ENCODE measurements at places on chromosomes 13 and 19.
A peak's percentile ranks its signal among the peaks of the same experiment; 100 is the strongest.

DNA sequence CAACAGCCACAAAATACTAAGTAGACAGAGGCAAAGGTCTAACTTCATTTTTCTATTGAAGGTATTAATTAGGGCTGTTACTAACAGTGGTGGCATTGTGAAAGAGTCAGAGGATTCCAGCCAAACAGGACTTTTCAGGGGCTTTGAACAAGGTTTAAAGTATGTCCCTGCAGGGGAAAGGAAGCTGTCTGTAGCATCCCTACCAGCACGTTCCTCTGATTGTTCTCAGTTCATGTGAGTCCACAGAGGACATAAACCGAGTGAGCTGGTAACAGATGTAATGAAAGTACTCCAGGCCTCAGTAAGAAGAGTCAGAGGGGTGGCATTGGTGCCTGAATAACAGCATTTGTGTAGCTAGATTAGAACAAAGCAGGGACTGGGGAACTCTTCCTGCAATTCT is 15.3 kb upstream of the SPATA13 start:
- no peak for DNase-seq

DNA sequence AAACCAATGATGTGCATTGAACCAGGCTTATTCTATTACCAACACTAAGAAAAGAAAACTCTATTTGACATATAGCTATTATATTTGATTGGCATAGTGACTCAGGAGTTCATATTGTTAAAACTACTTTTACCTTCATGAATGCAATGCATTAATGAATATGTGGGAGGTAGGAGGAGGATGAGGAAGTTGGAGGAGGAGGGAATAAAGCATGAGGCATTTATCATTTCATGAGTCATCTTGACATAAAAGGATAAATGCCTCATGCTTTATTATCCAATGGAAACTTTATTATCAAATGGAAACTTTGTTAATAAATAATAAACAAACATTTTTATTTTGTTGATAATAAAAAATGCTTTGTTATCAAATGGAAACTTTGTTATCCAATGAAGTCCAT is 116.5 kb downstream of the SPRY2 start:
- peak; percentile 42 for DNase-seq

- DNase-seq = no peak
These were observed 1.2 kb downstream of the LYPD3 start for GRCh38 chr19:43464134-43464775.

GRCh38 chr13:27605099-27605498 is 15.2 kb downstream of the LNX2 start:
- no peak for DNase-seq

GRCh38 chr13:54965881-54966280 is 1937.3 kb downstream of the OLFM4 start:
- DNase-seq = no peak

DNA sequence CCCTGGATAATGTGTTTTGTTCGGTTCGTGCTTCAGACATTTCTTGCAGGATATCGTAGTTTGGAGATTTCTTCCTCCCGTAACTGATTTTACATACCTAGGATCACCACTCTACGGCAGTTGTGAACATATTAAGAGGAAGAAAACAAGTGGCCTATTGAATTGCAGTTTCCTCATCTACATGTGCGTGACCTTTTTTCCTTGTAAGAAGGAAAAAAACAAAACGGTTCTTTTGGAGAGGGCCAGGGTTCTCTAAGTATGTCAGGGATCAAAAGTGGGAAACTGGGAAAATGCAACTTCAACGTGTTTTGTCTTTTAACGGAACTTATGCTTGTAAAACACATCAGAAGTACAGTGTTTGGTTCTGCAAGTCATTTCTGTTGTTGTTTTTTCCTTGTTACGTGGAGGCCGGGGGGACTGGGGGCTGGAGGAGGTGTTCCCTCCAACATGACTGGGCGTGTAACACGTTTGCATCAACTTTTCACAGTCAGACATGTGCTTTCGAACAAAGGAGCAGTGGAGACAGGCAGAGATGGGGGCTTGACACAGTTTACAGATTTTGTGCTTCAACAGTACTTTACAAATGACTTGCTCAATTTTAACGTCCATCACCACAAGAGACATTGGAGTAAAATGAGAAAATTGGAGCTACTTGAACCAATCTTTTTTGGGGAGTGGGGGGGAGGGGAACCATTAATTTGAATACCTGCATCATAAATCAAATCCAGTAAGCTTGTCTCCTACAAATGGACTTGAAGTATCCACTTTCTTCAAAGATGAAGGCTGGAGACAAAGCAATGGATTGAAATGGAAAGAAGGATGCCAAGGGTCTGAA is 3.8 kb downstream of the ZC3H4 start:
- DNase-seq = peak; percentile 61

GRCh38 chr13:20006206-20006605 is 47.7 kb downstream of the ZMYM2 start:
- DNase-seq = no peak

DNA sequence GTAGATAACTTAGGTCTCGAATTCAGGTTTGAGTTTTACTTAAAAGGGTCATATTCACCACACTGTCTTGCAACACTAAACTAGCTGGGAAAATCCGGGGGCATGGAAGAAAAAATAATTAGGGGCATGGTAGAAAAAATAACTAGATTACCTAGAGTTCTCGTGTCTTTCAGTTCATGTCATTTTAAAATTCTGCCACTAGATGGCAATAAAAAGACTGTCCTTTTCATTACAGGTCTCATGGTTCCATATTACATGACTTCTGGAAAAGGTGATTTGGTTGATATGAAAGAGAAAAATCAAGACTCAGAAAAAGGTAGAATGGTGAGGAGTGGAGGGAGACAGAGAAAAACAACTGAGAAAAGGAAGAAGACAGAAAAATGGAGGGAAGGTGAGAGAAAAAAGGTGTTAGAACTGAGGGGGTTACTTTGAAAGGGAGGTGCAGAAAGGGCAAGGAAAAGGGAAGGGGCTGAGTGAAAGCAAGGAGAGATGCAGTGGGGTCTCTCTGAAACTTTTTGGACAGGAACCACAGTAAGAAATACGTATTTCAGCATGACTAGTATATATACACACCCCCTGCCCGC is 299.0 kb downstream of the KLF12 start:
- peak; percentile 53 for DNase-seq

DNA sequence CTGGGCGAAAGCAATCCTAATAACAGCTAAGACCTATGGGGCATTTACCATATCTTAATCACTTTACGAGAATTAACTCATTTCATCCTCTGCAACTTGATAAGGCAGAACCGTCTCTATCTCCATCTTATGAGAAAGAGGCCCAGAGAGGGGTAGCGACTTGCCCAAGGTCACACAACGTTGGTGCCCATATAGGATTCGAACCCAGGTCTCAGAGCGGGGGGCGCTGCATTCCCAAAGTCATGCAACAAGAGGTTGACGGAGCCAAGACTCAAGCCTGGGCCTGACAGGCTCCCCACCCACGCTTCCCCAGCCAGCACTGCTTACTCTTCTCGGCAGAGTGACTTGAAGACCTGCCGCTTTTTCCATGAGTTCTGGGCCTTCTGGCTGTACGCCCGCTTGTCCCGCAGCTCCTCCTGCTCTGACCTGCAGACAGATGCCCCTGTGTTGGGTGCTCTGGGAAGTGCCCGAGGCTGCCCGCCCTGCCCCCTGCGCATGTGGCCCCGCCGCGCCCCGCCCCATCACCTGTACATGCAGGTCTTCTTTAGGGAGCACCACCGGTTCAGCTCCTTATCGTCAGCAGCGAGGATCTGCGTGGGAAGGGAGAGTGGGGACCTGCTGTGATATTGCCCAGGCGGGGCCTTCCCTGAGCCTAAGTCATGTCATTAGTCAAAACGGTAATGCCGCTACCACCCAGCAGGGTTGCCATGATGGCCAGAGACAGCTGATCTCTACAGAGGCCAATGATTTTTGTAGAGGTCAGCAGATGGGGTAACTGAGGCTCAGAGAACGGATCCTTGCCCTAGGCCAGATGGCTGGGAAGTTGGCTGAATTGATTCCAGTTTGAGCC is 10.8 kb downstream of the KRI1 start:
- DNase-seq = no peak

- DNase-seq = no peak
These were observed 301.6 kb downstream of the TEX29 start for GRCh38 chr13:111622051-111622531.

- peak; percentile 78 for DNase-seq
These were observed 66.3 kb downstream of the LMO7 start for GRCh38 chr13:75702476-75702875.

DNA sequence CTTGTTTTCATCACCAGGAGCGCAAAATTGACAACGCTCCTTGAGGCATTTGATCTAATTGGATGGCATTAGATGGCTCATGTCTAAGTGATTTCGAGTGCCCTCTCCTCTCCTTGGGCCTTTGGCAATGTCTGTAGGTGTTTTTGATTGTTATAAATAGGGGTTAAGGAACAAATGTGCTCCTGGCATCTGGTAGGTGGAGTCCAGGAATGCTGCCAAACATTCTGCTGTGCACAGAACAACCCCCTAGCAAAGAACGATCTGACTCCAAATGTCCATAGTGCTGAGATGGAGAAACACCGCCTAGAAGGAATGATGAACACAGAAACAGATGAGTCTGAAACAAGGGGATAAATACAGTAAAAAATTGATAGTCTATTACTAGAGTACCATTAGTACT is 68.0 kb upstream of the C1QTNF9B start:
- no peak for DNase-seq

DNA sequence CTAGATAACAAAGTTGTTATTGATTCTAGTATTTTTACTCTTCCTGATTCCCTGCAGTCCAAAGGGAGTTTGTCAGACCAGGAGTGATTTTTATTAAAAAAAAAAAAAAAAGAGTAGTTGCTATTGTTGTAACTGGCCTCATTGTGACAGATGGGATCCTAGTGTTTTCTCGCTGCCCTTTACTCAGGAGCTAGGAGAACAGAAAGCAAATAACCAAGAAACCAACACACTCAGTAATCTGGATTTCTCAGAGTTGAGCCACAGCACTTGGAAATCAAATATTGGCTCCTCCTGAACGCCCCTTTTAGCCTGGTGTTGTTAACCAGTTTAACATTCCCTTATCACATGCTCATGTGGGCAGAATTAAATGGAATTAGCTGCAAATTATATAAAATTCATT is 8.3 kb upstream of the PDX1 start:
- DNase-seq = no peak

DNA sequence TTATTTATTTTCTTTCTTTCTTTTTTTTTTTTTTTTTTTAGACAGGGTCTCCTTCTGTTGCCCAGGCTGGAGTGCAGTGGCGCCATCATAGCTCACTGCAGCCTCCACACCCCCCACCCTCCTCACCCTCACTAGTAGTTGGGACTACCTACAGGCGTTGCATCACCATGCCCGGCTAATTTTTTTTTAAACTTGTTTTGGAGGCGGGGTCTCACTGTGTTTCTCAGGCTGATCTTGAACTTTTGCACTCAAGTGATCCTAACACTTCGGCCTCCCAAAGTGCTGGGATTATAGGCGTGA is 33.6 kb downstream of the GJA3 start:
- DNase-seq = no peak

GRCh38 chr19:2047449-2048103 is 3.5 kb downstream of the MKNK2 start:
- no peak for DNase-seq

DNA sequence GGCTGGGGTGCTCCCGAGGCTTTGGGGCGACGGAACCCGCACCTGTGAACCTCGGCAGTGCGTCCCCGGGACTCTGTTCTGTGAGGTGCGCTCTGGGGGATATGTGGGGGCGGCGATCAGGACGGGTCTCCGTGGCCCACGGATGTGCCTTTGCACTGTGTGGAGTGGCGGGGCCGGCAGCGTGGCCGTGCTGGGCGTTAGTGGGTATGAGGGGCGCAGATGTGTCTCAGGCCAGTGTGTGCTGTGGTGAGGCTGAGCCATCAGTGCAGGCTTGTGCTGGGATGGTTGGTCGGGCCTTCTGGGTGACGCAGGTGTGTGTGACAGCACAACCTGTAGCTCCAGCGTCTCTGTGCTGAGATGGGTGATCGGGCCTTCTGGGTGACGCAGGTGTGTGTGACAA is 16.9 kb downstream of the ZNF331 start:
- DNase-seq = no peak

GRCh38 chr13:24503379-24503696 is 9.2 kb downstream of the PARP4 start:
- no peak for DNase-seq

DNA sequence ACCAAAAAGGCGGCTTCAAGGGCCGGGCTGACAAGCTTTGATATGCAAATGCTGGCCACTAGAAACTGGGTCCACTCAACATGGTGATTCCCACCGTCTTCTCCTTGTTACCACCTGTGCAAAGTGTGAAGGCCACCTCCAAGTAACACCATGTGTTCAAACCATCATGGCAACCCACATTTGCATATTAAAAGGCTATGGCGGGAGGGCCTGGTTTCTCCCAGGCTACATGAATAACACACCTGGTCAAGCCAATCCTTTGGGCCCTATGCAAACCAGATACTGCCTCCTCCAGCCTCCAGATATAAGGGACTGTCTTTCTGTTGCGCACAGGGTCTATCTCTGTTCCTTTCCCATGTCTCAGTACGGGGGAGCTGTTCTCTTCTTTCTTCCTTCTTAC is 36.6 kb upstream of the ZSCAN5A start:
- no peak for DNase-seq

- no peak for DNase-seq
These were observed 1091.8 kb downstream of the PCDH9 start for GRCh38 chr13:66138172-66138811.

DNA sequence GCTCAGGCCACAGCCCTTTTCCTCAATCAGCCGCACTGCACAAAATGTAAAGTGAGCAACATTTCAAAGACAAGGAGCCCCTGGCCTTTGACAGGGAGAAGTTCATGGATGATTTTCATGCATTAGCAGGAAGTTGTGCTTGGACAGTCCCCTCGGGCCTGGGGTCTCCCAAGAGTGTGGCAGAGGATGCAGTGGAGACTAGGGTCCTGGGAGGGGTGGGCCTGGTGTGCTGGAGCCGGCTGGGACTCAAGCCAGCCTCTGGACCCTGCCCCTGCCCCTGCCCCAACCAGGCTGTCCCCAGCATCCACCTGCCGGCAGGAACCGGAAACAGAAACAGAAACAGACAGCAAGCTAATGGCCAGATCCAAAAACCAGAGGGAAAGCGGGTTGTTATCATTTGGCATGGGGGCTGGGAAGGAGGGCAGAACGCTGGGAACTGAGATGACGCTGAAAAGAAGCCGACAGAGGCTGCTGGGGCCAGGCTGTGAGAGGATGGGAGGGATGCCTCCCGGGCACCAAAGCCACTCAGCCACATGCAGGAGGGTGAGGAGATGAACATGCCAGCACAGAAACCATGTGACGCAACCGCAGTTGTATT is 2.3 kb downstream of the GAS6 start:
- no peak for DNase-seq

- no peak for DNase-seq
These were observed 540.7 kb downstream of the GPC6 start for GRCh38 chr13:93767180-93767916.

DNA sequence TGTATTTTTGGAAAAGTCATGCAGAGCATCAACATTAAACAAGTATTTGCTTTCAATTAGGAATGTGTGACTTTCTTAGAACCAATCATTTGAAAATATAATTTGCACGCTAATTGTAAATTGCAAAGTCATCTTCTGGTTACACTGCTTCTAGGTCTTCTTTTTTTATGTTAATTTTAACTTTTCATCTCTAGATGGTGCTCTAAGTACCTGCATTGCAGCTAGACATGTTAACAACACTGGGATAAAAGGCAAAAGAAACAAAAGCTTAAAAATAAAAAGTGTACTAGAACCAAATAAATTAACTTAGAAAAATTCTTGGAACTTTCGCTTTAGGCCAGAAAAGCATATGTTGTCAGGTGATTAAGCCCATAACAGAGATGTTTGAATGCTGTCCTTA is 2758.2 kb downstream of the PCDH9 start:
- DNase-seq = no peak

Measured in inflammatory macrophage (primary cell).